Cerebellar cortex (tissue), 1 donor: ENCODE measurements at places on chromosomes 1 and 21.

DNA sequence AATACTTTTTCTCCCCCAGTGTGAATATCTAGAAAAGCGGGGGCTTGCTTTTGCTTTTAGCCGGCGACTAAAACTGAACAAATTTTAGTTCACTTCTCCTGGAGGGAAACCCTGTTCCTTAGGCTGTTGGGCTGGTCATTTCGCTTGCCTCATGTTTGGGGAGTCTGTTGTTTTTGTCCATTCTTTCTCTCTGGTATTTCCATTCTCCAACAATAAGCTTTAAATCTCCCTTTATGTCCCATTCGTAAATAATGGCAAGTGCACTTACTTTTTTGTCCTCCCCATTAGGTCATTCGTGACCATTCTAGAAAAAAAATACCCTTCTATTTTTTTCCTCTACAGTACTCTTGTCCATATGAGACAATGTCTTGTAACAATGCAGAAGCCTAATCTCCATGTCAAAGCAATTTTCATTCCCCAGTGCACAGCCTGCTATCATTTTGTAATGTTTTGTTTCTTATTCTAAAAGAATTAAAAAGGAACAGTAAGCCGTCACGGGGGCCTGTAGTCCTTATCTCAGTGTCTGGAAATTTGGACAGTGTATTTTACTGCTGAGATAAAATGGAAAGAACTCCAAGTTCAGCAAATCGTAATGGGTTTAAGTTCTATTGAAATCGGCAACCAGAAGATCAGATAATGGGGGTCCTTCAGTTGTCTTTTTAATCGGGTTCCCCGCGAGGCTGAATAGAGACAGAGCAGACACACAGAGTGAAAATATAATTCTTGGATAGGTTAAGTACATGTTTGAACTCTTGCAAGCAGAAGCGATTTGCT, 21.8 kb downstream of the PROX1 start:
- DNase-seq, result no peak

GRCh38 chr1:20974951-20975350, 187.8 kb upstream of the HP1BP3 start:
- DNase-seq, result no peak

DNA sequence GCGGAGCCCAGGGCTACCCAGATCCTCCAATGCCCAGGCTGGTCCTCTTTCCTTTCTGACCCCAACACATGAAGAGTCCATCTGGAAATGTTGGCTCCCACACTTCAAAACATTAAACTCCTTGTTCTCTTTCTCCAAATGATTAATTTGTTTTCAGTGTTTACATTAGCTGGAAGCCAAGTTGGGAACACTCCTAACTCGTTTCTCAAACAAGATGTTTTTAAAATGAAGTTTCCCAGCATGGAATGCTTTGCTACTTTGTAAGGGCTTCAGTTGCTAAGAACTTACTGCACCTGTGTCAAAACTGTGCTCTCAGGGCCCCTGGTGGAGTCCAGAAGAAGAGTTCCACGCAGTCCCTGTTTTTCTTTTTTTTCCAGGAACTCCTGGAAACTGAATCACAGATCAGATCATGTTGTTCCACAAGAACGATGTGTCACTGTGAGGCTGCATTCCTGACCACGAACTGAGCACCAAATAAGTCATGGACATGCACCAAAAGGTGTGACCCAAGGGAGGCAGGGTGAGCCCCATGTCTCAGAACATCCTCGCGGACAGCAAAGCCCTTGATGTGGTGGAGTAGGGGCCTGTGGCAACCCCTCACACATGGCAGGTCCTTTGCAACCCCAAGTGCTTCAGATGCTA, 257.3 kb downstream of the KCNJ6 start:
- no peak for DNase-seq

- no peak for DNase-seq
These were observed 175.3 kb downstream of the PLPP3 start for GRCh38 chr1:56404066-56404465.

DNA sequence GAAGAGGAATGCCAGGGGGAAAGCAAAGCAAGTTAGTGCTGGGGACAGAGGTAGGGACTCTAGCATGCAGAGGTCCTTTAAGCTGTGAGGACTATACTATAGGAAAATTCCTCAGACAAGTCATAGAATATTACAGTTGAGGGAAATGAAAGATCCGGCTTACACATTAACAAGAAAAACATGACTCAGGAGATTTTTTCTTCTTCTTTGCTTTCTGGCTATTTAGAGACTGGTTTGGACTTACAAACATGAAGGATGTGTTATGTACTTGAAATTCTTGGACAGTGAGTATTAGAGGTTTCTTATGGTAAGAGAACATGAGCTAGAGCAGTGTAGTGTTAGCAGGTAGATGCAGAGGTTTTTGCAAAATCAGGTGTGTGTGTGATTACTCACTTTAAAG, 24.9 kb downstream of the USP25 start:
- no peak for DNase-seq
